ENCODE measurements at places on chromosomes 2 and 18.

GRCh38 chr18:25370391-25370790, 18.4 kb upstream of the ZNF521 start:
- DNase-seq: no peak

- DNase-seq: no peak
Measured at GRCh38 chr2:79162132-79162531, 2.6 kb upstream of the REG3A start.

- DNase-seq: no peak
Measured at GRCh38 chr2:71659868-71660518, 206.6 kb downstream of the DYSF start.

DNA sequence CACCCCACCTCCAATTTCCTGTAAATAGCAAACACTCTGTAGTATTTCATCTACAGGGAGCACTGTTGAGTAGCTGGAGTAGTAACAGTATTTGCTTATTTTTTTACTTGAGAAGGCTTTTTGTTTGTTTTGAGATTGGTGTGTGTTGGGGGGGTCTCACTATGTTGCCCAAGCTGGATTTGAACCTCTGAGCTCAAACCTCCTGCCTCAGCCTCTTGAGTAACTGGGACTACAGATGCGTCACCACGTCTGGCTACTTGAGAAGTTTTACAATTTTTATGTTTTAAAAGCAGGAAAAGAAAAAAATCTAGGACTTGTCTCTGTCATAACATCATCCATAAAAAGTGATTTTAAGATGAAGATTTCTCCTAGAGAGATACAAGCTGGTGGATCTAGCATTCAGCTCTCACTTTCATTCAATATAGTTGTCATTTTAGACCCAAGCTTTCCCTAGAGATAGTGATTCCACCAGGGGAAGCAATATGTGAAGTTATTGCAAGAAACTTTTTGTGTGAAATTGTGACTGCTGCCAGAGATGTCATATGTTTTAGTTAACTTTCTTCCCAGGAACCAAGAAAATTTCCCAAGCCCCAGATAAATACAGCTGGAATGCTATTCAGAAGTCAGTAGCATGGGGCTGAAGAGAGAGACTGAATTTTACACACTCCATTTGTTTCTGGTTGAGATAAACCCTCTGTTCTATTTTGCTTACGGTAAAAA, 60.2 kb upstream of the MAP4K3 start:
- no peak for DNase-seq

- DNase-seq: no peak
Measured at GRCh38 chr2:19536136-19536535, 177.7 kb upstream of the OSR1 start.

- DNase-seq: peak; percentile 59
Measured at GRCh38 chr2:135913727-135914365, 37.6 kb upstream of the MCM6 start.

- DNase-seq: no peak
Measured at GRCh38 chr2:235516257-235516656, 22.4 kb downstream of the AGAP1 start.

GRCh38 chr2:102773149-102773705, 11.4 kb downstream of the TMEM182 start:
- no peak for DNase-seq

DNA sequence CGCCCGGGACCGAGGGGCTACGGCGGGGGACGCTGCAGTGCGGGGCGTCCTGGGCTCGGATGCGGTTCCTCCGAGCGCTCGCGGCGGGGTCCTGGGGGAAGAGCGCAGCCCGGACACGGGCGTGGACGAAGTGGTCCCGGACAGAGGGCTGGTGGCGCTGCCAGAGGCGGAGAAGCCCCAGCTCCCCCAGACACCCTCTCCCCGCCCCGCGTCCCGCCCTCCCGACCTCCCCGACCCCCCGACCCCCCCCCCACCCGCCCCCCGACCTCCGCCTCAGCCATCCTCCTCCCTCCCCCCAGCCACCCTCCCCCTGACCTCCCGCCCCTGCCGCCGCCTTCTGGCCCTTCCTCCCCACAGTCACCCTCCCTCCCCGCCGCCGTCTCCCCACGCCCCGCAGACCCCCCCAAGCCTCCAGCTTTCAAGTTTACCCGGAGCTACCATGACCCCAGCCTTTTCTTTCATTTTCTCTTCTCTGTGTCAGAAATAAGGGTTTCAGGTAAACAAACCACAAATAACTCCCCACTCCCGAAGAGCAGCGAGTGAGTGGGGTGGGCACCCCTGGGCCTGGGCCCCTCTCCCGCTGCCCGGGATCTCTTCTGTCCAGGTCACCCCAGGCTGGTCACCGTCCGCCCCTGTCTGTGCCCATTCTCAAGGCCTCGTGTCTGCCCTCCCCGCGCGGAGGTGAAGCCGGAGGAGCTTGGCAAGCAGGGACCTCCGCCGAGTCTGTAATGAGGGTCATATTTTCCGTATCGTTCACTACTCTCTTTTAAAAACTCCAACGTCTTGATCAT, 5.1 kb downstream of the NFATC1 start:
- DNase-seq: no peak

GRCh38 chr2:200159357-200159707, 147.2 kb upstream of the SPATS2L start:
- DNase-seq: no peak

- no peak for DNase-seq
Measured at GRCh38 chr2:75336451-75336850, 137.1 kb upstream of the TACR1 start.

All from activated CD4-positive, alpha-beta T cell treated with anti-CD3 and anti-CD28 coated beads, Interleukin-2, Interleukin-4, amounts not matched to agents 100 ng/mL and 50 ng/mL, durations not matched to agents 16 hours and 8 hours (primary cell).